ENCODE measurements at places on chromosomes 3 and 15.

DNA sequence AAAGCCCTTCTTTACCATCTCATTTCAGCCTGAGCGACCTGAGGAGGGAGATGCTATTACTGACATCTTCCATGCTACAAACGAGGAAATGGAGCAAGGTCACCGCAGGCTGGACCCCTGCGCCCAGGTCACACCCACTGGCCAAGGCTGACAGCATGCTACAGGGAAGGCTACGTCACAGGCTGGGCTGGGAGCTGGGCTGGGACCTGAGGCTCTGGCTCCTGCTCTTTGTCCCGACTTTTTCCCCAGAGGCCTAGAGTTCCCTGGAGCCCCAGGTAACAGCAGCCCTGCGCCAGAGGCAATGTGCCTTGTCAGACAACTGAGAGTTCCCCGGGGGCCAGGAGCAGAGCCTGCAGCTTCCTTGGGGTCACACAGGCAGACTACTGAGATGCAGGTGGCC is 87.2 kb downstream of the IQSEC1 start:
- no peak for DNase-seq

DNA sequence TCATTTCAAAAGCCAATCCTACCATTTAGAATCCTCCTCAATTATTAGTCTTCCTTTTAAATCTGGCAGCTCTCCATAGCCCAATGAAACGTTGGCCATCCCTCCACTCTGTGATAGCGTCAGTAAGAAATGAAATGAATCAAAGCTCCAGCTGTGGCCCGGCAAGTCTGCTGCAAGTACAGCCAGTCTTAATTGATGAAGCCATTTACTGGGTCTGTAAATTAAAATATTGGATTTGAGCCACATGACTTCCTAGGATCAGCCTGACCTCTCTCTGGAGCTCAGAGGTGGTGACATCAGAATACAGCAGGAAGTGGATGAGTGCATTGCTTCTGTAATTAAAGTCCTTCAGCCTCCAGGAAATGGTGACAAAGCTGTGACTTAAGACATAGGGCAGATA is 347.0 kb upstream of the LMCD1 start:
- no peak for DNase-seq

GRCh38 chr15:68712886-68713285 is 107.8 kb downstream of the ANP32A start:
- no peak for DNase-seq

GRCh38 chr15:49196856-49197255 is 26.8 kb downstream of the GALK2 start:
- no peak for DNase-seq

- DNase-seq: no peak
These were observed 293.8 kb downstream of the ROBO1 start for GRCh38 chr3:79473993-79474392.

GRCh38 chr3:118511402-118511801 is 523.2 kb downstream of the IGSF11 start:
- no peak for DNase-seq

DNA sequence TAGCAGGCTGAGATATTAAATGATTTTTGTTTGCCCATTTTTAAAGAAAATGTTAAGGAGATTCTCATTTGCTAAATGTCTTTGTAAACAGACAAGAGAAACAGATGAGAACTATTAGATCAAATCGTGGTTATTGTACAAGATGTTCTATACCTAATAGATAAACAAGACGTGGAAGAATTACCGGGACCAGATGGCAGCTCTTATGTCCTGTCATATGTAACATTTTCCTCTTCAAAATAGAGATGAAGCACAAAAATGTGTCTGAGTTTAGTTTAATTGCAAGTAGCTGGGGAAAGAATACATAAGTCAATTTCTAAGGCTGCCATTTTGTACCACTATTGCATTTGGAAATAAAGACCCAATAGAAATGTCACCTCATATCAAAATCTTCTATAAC is 553.7 kb downstream of the TUSC7 start:
- DNase-seq: no peak

GRCh38 chr15:45187894-45188830 is at the start of gene SHF:
SHF (minus strand) TSS chr15:45187966; CDS start chr15:45187951, 15 bp downstream.
- DNase-seq: peak; percentile 84

- no peak for DNase-seq
These were observed 45.6 kb downstream of the CHST2 start for GRCh38 chr3:143165211-143165610.

DNA sequence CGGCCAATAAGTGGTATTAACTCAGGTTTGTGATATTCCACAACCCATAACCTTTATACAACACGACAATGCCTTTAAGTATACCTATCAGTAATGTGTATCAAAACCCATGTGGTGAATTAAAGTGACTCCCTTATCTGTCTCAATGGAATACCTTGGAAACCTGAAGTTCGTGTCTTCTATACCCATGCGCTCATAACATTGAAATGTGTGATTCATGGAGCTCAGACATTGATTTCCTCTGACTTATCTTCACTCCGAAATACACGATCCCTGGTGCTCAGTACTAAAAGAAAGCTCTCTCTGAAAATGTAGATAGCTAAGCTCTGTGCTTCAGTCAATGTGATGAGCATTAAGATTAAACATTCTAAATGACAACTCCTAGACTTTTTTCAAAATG is 140.3 kb downstream of the TBC1D5 start:
- DNase-seq: no peak

DNA sequence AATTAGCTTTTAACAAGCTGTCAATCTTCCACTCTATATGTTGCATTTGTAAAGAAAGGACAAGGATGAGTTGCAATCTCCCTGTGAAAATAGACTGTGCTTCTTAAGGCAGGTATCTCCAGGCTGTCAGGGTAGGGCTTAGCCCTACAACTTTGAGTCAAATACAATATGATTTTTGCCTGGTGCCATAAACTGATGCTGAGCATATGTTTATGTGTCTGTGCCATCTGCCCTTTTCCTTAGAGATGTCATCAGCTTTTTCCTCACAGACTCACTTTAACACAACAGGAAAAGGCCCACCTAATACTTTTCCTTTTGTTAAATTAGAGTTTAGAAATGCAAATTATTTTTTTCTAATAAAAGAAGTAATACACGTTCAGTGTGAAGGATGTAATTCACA is 548.3 kb downstream of the NLGN1 start:
- no peak for DNase-seq

DNA sequence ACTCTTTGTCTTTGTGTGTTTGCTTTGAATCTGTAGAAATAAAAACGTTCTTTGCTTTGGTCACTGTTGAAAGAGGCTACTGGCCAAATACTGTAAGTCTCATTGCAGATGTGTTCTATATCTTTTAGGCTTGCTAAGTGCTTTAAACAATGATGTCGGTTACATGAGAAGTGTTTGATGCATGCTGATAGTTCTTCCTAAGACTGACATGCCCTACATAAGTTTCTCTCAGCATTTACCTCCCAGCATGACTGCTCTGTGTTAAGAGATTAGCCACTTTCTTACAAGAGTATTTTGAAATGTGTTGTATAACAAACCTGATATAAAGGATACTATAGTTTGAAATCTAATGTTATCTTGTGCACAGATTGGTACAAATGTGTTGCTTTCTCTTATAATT is 1088.7 kb downstream of the NSUN3 start:
- DNase-seq: no peak

DNA sequence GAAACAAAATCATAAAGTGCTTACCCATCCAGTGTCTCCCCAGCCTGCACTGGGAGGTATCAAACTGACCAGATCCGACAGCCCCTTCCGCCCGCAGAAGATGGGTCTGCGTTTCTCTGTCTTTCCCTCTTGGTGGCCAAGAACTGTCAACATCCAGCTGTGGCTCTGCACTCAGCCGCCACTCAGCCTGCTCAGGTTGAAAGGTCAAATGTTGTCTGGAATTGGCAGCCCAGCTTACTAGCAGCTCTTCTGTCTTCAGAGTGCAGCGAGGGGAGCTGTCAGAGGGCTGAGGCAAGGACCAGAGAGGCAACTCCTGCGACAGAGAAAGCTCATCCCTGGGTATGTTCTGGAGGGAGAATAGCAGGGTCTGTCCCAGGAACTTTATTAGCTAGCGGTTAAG is 45.4 kb downstream of the GOLGA6L2 start:
- no peak for DNase-seq

DNA sequence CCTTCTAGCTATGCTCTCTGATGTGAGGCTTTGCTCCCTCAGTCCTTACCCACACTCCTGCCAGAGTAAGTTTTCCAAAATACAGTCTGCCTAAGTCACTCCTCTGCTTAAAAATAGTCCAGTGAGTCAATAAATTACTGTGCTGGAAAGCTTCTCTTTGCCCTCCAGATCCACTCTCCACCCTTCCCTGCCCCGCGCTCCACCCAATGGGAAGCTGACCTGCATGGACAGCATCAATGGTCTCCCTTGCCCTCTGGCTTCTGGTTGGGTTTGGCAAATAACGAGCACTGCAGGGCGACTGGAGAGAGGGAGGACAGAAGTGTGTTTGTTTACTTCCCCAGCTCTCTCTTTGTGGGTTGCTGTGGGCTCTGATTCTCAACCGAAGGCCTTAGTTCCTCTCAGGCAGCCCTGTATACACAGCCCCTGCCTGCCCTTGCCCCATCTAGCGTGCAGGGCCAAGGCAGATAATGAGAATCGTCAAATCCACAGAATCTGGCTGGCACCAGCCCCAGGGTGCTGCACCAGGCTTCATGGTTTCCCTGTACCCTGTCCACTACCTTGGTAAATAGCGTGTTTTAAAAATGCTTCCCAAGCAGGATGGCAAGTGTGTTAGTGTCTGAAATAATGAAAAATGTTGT is 110.4 kb downstream of the ADAMTSL3 start:
- DNase-seq: no peak

DNA sequence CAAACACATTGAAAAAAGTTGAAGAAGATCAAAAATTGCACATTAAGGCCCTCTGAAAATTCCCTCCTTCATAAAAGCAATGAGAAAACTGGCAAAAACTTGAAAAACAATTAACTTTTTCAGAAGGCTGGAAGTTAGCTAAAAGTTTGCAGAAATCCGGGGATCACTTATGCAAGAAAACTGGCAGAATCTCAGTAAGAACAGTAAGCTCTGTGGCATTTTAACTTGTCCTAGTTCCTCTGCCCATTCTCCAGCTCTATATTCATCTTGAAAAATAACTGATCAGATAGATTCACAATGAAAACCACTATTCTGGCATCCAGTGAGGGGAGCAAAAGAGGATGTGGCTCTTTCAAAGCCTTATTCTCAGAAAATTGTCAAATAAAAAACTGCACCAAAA is 566.8 kb downstream of the NTRK3 start:
- no peak for DNase-seq

GRCh38 chr15:69665641-69666111 is 213.1 kb downstream of the RPLP1 start:
- DNase-seq: peak; percentile 60

- no peak for DNase-seq
These were observed 212.4 kb downstream of the TLE3 start for GRCh38 chr15:69885173-69885955.

GRCh38 chr15:77738441-77739302 is 106.0 kb upstream of the LINGO1 start:
- DNase-seq: no peak

DNA sequence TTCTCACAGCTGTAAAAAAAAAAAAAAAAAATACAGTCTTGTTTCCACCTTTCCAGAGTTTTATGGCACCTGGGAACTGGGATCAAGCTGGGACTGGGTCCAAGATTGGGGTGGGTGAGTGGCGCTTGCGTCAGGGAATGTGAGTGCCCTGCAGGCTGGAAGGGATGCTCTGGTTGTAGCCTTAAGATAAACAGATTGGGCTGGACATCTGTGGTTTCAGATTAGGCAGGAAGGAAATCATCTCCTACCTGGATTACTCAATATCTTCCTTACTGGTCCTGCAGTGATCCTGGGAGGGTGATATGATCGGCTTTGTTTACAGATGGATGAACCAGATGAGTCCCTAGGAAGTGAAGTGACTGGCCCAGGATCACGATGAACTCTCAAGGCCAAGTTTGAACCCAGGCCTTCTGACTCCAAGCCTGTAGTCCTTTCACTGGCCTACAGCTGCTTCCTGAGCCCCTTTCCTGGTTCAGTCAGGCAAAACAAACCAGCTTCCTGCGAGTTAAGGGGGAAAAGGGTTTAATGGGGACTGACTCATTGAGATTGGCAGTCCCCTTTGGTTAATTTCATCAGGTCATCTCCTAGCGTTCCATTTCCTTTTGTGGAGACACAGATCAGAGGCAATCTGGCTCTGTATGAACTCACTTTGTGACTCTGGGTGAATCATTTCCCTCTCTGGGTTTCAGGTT is 179.8 kb downstream of the THSD4 start:
- no peak for DNase-seq

GRCh38 chr3:197847866-197848401 is 56.9 kb downstream of the LRCH3 start:
- DNase-seq: no peak

DNA sequence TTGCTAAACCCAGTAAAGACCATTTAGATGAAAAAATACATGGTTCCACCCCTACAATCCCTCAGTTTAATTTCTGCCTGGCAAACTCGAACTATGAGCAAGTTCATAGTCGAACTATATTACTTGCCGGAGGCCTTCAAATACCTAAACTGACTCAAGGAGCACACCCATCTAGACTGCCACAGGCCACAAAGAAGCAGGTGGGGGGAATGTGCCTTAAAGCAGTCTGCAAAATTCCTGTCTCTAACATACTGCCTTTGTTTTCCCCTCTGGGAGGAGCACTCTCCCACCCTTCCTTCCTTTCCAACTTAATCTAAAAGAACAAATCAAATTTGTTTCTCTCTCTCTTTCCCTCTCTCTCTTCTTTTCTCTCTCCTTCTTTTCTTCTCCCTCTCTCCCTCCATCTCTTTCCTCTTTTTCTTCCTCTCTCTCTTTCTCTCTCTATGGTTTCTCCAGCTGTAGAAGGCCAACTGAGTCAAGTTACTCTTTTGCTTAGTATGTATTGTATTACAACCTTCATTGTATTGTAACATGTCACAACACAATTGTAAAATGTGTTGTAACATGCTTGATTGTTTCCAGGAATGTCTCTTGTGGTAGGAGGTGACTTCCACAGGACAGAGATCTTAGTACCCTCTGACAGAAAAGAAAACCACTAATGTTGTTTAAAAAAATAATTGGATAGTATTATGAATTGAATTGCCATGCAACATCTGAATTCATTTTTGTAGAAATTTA is 496.3 kb downstream of the ROBO2 start:
- DNase-seq: no peak

- DNase-seq: peak; percentile 83
These were observed 41.2 kb downstream of the CCDC12 start for GRCh38 chr3:46935168-46935858.

DNA sequence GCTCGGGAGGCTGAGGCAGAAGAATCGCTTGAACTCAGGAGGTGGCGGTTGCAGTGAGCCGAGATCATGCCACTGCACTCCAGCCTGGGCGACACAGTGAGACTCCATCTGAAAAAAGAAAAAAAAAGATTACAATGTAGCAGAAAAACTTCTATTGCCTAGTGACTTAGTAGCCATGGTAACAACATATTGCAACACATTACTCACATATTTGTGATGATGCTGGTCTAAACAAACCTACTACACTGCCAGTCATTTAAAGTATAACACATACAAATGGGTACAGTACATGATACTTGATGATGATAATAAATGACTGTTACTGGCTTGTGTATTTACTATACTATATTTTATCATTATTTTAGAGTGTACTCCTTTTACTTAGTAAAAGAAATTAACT is 125.6 kb downstream of the PLOD2 start:
- DNase-seq: no peak

GRCh38 chr3:65855370-65856100 is 183.2 kb downstream of the MAGI1 start:
- no peak for DNase-seq

Data from right hindlimb (tissue), 1 donor.